ENCODE measurements at places on chromosomes 5 and 9.

- DNase-seq: no peak
Observed at GRCh38 chr5:110623874-110624273, 102.6 kb downstream of the TMEM232 start.

- no peak for DNase-seq
Observed at GRCh38 chr5:59332236-59332973, 561.1 kb downstream of the PDE4D start.

DNA sequence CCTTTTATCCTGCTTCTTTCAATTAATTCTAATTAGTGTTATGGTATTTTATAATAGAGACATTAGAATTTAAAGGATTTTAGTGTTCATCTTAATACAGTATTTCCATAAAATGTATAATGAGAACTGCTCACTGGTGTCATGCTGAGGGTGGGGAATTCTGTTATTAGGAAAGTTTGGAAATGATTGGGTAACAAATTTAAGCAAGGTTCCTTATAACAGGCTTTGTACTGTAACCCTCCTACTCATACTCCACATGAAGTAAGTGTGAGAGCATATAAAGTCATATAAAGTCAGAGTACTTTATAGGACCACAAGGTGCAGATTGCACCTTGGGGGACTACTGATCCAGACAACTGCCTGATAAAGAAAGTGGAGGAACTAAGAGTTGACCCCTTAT lies 42.2 kb downstream of the SV2C start:
- DNase-seq: no peak

DNA sequence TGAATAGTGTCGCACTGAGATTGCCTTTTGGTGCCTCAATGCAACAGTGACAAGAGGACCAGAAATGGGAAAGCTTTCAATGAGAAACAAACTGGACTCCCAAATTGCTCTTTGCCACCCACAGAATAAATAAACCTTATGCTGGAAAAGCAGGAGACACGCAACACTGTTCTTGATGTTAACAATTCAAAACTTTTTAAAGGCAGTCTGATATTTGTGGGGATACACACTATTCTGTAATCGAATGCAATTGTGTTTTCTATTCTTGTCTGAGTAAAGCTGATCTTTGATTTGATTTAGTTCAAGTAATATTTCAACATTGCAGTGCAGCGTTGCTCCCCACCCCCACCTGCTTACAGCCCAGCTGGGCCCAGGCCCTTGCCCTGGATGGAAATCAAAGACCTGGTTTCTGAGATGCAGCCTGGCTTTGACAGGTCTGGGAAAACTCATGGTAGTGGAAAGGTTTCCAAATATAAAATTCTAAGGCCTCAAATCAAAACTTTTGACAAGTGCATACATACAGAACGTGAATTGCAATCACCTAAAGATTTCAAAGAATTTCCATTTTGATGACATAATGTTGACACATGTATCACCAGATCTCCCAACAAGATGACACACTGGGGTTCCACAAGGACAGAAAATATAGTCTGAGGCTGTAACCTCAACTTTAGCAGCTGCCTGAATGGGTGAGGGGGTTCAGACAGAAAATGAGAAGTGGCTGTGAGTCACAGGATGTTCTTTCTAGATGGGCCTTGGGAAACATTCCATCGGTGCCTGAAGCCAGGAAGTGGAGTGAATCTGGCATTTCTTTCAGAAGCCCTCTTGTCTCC lies 55.1 kb downstream of the ABCA1 start:
- no peak for DNase-seq

- DNase-seq: no peak
Observed at GRCh38 chr5:6601271-6601670, 31.6 kb downstream of the NSUN2 start.

DNA sequence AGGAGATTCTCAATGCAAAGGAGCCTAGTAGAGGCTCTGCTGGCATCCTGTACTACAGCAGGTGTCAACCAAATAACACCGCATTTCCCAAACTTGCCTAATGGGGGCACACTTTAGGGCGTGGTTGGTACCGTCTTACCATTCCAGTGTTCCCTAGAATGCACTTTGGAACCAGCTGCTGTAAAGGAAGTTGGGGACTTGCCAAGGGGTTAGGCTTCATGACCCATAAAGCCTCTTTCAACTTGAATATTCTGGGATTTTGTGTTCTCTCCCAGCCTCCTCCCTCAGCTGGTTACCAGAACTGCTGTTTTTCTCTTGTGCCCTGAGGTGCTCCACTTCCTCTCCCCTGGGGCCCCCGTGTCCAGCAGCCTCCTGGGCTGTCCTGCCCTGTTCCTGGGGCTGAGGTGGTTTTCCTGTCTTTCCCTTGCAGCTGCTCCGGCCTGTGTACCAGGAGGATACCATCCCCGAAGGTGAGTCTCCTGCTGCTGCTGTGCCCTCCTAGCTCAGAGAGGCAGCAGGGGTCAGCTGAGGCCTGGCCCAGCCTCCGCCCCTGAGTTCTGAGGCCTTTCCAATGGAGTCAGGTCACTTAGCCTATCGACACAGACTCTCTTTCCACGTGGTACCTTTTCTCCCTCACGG lies 44.7 kb downstream of the RGS3 start:
- DNase-seq: no peak

- no peak for DNase-seq
Observed at GRCh38 chr9:97046228-97046627, 7.3 kb upstream of the CTSV start.

DNA sequence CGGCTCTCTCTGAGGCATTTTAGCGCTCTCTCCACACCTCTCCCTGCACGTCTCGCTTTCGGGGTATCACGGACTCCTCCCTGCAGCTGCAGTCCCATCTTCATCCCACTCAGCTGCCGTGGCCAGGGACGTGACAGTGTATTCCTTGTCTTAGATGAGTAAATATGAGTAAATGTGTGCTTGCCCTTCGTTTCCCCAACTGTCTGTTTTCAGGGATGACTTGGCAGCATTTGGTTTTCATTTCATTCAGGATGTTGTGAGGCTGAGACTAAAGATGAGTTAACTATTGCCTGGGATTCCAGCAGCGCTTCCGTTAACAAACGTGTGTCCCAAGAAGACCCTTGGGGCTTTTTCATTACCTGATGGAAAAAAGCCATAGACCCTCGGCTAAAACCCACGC lies 29.5 kb downstream of the GDNF start:
- DNase-seq: no peak

DNA sequence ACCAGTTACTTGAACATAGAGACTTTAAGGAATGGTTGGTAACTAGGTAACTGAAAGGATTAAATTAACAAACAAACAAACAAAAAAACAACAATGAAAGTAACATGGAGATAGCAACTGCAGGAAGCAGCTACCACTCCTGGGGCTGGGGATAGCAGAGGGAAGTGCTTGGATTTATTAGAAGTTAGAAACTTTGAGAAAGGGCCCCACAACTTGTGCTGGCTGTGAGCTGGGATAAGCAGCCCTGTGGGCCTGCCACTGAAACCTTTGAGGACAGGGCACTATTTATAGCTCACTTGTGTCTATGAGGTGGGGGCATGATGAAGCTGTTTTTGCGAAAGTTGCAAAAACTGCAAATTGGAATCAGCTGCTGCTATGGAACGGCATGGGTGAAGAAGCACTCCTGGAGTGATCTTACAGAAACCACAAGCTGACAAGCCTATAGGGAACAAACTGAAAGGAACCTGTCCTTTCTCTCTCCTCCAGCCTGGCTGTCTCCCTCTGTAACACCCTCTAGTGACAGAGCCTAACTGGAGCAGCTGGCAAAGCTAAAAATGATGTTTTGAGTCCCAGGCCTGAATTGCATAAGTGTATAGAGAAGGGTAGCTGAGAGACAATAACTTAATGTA lies 91.4 kb upstream of the RANBP6 start:
- no peak for DNase-seq

DNA sequence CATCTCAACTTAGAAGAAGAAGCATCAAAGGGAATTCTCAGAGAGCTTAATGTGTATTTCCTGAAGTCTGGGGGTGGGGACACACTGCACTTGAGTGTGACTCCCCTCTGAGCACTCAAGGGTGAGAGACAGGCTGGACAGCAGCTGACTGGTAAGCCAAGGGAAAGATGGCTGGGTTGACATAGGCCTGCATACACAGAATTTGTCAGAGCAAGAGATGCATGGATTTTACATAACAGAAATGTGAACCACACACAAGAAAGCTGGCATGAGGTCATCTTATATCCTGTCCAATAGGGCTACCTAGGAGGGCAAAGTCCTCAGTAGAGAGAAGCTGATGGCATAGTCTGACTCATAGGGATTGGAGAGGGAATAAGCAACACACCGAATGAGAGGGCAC lies 114.3 kb upstream of the EPB41L4A start:
- DNase-seq: no peak

GRCh38 chr5:139565411-139566305 lies 4.5 kb downstream of the UBE2D2 start:
- DNase-seq: no peak

- DNase-seq: no peak
Observed at GRCh38 chr9:134631881-134632280, 9.7 kb upstream of the COL5A1 start.

GRCh38 chr9:93960971-93961841 lies 6.1 kb upstream of the BARX1 start:
- no peak for DNase-seq

- no peak for DNase-seq
Observed at GRCh38 chr9:69899491-69899890, 78.9 kb downstream of the CFAP95 start.

- DNase-seq: no peak
Observed at GRCh38 chr9:92964607-92965060, 17.3 kb downstream of the FGD3 start.

DNA sequence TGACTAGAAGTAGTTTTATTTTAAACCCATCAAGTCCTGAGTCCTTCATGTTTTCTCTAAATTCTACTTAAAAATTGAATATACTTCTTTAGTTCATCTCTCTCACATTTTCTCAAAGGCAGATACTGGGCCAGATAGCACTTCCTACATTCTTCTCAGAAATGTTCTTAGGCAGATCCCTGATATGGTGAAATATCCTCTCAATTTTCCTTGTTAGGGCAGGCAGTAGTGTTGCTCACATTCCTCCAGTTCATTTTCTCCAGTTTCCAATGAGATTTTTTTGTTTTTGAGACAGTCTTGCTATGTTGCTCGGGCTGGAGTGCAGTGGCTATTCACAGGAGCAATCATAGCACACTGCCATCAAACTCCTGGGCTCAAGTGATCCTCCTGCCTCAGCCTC lies 5.7 kb downstream of the GCNT1 start:
- no peak for DNase-seq

DNA sequence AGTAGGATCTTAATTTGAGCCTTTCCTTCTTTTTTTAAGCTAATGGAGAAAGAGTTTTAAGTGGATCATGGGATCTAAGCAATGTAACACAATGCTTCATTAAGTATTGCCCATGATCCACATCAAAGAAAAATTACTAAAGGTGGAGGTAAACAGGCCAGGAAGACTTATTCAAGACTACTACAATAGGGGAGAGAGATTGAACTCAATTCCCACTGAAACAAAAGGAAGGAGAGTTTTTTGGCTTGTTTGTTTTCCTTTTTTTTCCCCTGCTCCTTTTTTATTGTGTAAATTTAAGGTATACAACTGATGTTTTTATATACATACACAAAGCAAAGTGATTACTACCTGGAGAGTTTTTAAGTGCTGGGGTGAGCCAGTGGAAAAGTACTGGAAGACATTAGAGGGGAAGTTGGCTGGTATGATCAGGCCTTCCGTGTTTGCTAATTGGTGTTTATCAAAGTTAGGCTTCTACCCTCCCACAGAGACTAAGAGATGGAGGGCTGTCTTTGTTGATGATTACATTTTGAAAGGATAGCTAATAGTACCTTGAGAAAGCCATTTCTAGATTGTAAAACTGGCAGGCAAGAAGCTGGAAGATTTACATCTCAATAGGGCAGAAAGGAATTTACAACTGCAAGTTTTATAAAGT lies 262.7 kb downstream of the CHSY3 start:
- DNase-seq: no peak

DNA sequence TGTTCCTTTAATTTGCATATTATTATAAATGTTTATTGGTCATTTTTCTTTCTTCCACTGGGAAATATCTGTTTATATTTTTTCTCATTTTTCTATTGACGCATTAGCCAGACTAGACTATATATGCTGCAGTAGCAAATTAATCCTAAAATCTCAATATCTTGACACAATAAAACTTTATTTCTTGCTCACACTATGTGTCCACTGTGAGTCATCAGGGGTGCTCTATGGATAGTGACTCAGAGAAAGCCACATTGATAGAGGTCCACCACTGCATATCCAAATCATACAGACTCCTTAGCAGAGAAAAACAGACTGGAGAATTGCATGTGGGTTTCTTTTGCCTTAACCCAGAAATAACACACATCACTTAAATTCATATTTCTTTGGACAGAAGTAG lies 20.8 kb downstream of the OR1L3 start:
- no peak for DNase-seq

GRCh38 chr9:131100445-131100844 lies 4.1 kb downstream of the AIF1L start:
- DNase-seq: no peak

DNA sequence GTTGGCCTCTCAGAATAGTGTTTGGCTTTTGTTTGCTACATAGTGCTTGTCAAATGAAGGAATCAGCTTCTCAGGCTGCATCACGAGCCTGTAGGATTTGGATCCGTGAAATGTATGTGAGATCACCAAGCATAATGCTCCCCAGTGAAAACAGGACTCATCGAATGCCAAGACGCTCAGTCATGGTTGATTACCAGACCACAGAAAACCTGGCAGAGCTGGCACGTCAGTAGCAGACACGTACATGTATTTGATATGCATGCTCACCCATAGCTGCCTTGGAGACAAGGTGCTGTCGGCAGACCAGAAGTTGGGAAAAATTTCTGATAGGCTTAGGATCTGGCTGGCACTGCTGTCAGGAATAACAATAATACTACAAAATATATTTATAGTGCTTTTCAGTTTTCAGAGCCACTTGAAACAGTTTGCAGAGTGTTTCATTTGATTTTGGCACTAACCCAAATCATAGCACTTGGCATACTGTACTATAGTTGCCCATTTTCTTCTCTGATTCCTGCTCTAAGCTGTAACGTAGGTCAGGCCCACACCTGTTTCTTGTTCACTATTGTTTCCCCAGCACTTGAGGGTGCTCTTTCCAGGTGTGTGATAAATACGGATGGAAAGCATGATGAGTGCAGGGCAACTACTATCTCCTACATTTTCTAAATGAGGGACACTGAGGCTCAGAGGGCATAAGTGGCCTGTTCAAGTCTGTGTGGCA lies 226.1 kb downstream of the NR3C1 start:
- DNase-seq: peak; percentile 47

DNA sequence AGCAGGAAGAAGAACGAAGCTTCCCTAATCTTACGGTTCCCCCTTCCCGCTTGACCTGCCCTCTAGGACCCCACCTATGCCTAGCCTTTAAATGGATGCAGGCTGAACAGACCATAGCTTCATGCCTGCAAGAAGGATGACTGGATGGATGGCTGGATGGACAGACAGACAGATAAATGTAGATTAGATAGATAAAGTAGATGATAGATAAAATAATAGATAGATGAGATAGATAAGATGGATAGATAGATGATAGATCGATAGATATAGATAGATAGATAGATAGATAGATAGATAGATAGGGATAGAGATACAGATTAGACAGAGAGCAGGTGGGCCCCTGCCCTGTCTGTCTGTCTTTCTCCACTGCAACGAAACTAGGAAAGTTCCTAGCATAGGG lies 72.0 kb downstream of the GPR21 start:
- no peak for DNase-seq

- DNase-seq: no peak
Observed at GRCh38 chr9:22813529-22813928, 366.9 kb downstream of the DMRTA1 start.

- no peak for DNase-seq
Observed at GRCh38 chr5:144478565-144478964, 307.9 kb downstream of the KCTD16 start.

- no peak for DNase-seq
Observed at GRCh38 chr5:176619203-176619568, 9.2 kb upstream of the GPRIN1 start.

All from NCI-H510A (cell line).